ENCODE measurements at places on chromosomes 5 and 9. TPM values are rescaled to one million over a fixed set of nuclear protein-coding genes. Genes with fewer than 3 reads are reported as not detected.

- no peak for DNase-seq
- peaks cover 12% of the 10 kb centered on the region for H3K4me1 ChIP-seq
- H3K36me3 ChIP-seq, result no peaks in the 10 kb centered on the region
- H3K27ac ChIP-seq, result no peak overlapping the region
- no peak overlapping the region for H3K4me3 ChIP-seq
Measured at GRCh38 chr5:127002390-127002789, 28.0 kb downstream of the MARCHF3 start.

DNA sequence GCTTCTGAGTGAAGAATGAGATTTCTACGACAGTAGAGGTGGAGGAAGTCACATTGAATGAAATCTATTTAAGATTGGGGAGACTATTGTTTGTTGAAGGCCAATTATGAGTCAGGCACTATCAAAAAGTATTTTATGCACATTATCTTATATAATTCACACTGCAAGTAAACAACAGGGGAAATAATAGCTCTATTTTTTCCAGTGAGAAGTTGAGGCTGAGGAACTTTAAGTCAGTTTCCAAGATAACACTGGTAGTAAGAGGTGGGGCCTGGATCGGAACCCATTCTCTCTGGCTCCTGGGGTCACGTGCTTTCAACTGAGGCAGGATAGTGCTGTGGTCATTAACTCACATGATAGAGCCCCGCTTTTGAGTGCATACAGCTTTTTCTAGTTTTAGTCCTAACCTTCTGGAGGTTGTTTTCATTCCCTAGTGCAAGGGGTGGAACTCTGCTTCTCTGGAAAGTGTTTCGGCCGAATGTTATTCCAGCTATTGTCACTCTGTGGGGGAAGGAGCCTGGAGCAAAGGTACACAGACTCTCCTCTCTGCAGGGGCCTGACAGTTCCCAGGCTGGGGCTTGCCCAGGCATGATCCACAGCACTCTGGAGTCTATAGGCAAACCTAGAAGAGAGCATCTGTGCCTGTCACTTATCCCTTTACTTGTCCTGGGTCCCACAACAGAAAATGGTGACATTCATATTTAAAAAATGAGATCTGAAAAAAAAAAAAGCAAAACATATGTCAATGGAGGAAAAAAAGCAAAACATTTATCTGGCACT, 352.4 kb upstream of the ACTBL2 start:
- peak overlapping the region; percentile 92 for H3K27ac ChIP-seq
- no peaks in the 10 kb centered on the region for H3K36me3 ChIP-seq
- peak overlapping the region; percentile 51 for H3K4me3 ChIP-seq
- DNase-seq, result no peak

GRCh38 chr5:14134083-14134482, 9.1 kb upstream of the TRIO start:
- no peak for DNase-seq
- H3K4me3 ChIP-seq, result no peak overlapping the region
- H3K27ac ChIP-seq, result no peak overlapping the region
- H3K36me3 ChIP-seq, result no peaks in the 10 kb centered on the region
- no peaks in the 10 kb centered on the region for H3K4me1 ChIP-seq

- H3K36me3 ChIP-seq, result no peaks in the 10 kb centered on the region
- H3K27me3 ChIP-seq, result no peaks in the 10 kb centered on the region
- DNase-seq, result no peak
- H3K4me1 ChIP-seq, result peaks cover 5% of the 10 kb centered on the region
- no peak overlapping the region for H3K4me3 ChIP-seq
Measured at GRCh38 chr9:137182836-137183235, 5.5 kb downstream of the ANAPC2 start.

DNA sequence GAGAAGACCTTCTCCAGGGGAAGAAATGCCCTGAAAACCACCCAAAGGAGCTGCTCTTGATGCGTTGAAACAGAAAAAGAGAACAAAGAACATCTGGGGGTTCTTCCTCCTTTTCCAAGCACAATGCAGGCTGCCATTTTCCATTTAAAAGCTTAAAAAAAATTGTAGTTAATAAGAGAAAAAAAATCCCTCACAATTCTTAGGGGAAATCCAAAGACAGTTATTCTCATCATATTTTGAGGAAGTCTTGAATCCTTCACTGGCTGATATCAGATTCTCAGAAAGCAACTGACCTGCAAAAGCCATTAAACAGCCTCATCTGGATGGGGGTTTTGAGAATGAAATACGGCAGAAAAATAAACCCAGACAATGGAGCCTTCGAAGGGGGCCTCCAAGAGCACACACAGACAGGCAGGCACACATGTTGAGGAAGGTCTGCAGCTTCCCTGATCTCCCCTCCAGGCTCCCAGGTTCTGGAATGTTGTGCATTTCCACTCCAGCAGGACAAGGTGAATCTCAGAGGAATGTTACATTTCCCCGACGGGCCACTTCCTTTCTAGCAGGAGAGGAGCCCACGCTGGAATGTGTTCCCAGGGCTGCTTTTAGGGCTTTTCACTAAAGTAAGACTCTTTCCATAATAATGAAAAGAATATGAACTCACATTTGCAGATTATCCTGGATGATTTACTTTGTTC, 159.4 kb upstream of the S1PR3 start:
- H3K4me1 ChIP-seq, result peaks cover 35% of the 10 kb centered on the region
- peaks cover 3% of the 10 kb centered on the region for H3K36me3 ChIP-seq
- no peak overlapping the region for H3K27ac ChIP-seq
- DNase-seq, result no peak
- peaks cover 7% of the 10 kb centered on the region for H3K27me3 ChIP-seq
- H3K4me3 ChIP-seq, result no peak overlapping the region

DNA sequence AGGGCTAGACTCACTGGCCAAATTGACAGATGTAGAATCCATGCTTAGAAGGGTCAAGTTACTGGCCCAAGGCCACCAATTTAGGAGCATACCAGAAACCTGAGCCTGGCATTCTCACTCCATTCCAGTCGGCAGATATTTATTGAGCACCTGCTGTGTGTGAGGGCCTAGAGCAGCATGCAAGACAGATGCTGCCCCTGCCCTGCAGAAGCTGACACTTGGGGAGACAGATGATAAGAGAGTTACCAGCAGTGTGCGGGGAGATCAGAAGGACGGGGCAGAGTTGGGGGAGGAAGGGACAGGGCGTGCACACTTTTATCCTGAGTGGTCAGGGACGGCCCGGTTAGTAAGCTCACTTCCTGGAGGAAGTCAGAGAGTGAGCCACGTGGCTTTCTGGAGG, 111.5 kb upstream of the RAPGEF1 start:
- H3K27ac ChIP-seq, result no peak overlapping the region
- peaks cover 9% of the 10 kb centered on the region for H3K4me1 ChIP-seq
- no peaks in the 10 kb centered on the region for H3K36me3 ChIP-seq

DNA sequence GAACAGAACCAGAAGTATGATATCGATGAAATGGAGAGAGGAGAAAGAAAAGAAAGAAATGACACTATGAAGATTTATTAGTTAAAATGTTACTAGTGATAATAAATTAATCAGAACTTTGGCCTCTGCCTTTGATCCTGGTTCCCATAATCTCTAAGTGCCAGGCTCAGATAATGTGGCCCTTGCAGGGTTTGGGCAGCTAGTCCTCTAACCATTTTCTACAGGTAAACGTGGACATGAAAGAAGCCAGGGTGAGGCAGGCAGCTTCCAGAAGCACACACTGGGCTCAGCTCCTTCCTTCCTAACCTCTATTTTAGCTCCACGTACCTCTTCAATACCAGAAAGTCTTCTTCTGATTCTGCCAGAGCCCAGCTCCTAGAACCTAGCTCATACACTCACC, 30.6 kb downstream of the SYK start:
- H3K27ac ChIP-seq, result no peak overlapping the region
- no peak overlapping the region for H3K4me3 ChIP-seq
- H3K36me3 ChIP-seq, result no peaks in the 10 kb centered on the region
- no peak for DNase-seq

DNA sequence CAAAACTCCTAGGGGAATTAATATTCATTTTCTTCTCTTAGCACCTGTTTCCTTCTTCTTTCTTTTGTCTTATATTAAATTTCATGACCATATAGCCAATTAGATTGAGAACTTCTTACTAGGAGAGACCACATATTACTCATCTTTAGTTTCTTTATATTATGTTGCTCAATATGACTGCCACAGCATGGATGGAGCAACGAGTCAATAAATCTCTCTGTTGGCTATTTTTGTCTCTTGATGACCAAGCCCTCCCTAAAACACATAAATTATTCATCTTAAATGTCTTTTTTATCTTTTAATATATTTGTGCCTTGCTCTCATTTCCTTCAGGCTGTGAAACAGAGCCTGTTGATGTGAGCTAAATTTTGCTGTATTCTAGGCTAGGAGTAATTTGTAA, 123.0 kb downstream of the ADAMTSL1 start:
- no peak overlapping the region for H3K27ac ChIP-seq
- DNase-seq, result no peak
- no peaks in the 10 kb centered on the region for H3K36me3 ChIP-seq
- no peaks in the 10 kb centered on the region for H3K27me3 ChIP-seq
- H3K4me1 ChIP-seq, result no peaks in the 10 kb centered on the region
- H3K4me3 ChIP-seq, result no peak overlapping the region

- no peaks in the 10 kb centered on the region for H3K36me3 ChIP-seq
- H3K27me3 ChIP-seq, result no peaks in the 10 kb centered on the region
- DNase-seq, result no peak
- H3K4me1 ChIP-seq, result no peaks in the 10 kb centered on the region
Measured at GRCh38 chr9:95332860-95333259, 15.4 kb upstream of the FANCC start.

- no peak for DNase-seq
- peaks cover 15% of the 10 kb centered on the region for H3K36me3 ChIP-seq
- peaks cover 77% of the 10 kb centered on the region for H3K4me1 ChIP-seq
- no peaks in the 10 kb centered on the region for H3K27me3 ChIP-seq
Measured at GRCh38 chr5:68251386-68251785, 35.8 kb downstream of the PIK3R1 start.

DNA sequence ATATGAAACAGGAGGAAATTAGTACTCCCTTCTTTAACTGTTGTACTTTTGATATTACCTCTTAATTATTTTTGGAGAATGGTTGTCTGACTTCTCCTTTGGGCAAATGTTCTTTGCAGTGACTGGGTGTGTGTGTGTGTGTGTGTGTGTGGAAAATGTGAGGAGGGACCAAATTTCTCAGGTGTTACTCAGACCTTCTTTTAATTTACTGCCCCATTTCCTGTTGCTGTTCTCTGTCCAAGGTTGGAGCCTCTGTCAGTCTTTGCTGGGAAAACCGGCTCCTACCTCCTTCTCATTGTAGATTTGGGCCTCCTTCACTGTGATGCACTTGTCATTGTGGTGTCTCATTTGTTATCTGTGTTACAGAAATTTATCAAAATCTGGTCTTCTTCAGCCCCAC, 68.4 kb downstream of the PBX3 start:
- H3K4me3 ChIP-seq, result no peak overlapping the region
- DNase-seq, result no peak
- peaks cover under 1% of the 10 kb centered on the region for H3K36me3 ChIP-seq
- H3K27me3 ChIP-seq, result no peaks in the 10 kb centered on the region

GRCh38 chr5:52598968-52599367, 188.7 kb upstream of the ITGA1 start:
- H3K4me1 ChIP-seq, result peaks cover 4% of the 10 kb centered on the region
- H3K27me3 ChIP-seq, result no peaks in the 10 kb centered on the region
- no peak for DNase-seq
- peak overlapping the region; percentile 73 for H3K4me3 ChIP-seq
- H3K36me3 ChIP-seq, result no peaks in the 10 kb centered on the region

DNA sequence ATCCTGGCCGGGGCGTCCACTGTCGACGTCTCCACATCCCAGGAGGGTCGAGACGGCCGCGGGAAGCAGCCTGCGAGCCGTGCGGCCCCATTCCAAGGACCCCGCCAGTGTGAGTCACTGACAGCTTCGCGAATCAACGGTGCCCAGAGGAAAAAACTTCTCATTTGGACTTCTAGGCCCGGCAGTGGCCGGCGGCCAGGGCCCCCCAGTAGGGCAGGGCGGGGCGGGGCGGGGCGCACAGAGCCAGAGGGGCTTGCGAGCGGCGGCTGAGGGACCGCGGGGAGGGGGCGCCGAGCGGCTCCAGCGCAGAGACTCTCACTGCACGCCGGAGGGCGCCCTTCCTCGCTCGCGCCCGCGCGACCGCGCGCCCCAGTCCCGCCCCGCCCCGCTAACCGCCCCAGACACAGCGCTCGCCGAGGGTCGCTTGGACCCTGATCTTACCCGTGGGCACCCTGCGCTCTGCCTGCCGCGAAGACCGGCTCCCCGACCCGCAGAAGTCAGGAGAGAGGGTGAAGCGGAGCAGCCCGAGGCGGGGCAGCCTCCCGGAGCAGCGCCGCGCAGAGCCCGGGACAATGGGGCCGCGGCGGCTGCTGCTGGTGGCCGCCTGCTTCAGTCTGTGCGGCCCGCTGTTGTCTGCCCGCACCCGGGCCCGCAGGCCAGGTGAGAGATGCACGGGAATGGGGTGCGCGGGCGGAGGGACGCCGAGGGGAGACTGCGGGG, at the start of gene F2R:
Gene F2R, plus strand, starts transcription at position 391 of the 720 bp plus-strand sequence. Its CDS starts 182 bp downstream, at position 573.
- peak within 1 kb of the TSS; percentile 57 for H3K27ac ChIP-seq
- peak; percentile 80 for DNase-seq
- H3K27me3 ChIP-seq, result peaks cover 32% of the 10 kb centered on the region
- H3K4me3 ChIP-seq, result peak within 1 kb of the TSS; percentile 90
- no peaks in the 10 kb centered on the region for H3K36me3 ChIP-seq
- no peaks in the 10 kb centered on the region for H3K4me1 ChIP-seq

DNA sequence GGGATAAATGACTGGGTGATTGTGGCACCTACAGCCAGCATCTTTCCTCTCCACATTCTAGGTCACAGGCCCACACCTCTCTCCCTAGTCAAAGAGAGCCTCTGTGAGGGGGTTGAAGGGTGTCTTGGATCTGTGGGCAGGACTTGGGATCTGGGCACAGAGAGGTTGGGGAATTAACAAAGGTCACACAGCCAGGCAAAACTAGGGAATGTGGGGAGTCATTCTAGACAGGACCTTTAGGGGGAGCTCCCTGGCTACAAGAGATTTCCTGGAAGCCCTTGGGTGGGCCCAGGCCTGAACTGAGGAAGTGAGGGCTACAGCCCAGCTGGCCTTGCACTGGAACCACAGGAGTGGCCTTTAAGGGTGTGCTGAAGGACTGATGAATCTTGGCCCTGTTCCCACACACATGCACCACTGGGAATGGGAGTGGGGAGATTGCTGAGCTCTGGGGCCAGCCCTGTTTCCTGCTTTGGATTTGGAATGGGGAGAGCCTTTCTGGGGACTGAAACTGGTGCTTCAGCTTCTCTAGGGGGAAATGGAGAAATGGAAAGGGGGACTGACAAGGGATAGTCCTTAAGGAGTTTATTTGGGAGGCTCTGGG, 12.4 kb upstream of the CXXC5 start:
- H3K4me1 ChIP-seq, result peaks cover 57% of the 10 kb centered on the region
- H3K4me3 ChIP-seq, result peak overlapping the region; percentile 78
- H3K27me3 ChIP-seq, result no peaks in the 10 kb centered on the region
- no peak for DNase-seq
- H3K27ac ChIP-seq, result peak overlapping the region; percentile 76
- no peaks in the 10 kb centered on the region for H3K36me3 ChIP-seq

- peak overlapping the region; percentile 66 for H3K27ac ChIP-seq
- H3K4me1 ChIP-seq, result no peaks in the 10 kb centered on the region
- H3K36me3 ChIP-seq, result no peaks in the 10 kb centered on the region
- no peak for DNase-seq
- H3K27me3 ChIP-seq, result no peaks in the 10 kb centered on the region
Measured at GRCh38 chr5:64666078-64666477, 24.2 kb upstream of the SHISAL2B start.

Gene MEGF10
- 13.3 TPM for total RNA-seq

Gene OBP2B
- total RNA-seq, result not detected

Gene OR1Q1
- total RNA-seq, result not detected

Gene SAPCD2
- 21.9 TPM for total RNA-seq

Gene PFN3
- total RNA-seq, result not detected

Gene FRMPD1
- total RNA-seq, result 0.36 TPM

Data from type B pancreatic cell (in vitro differentiated cells).